Ovary (tissue), 10 donors: ENCODE measurements at places on chromosomes 4 and X.

DNA sequence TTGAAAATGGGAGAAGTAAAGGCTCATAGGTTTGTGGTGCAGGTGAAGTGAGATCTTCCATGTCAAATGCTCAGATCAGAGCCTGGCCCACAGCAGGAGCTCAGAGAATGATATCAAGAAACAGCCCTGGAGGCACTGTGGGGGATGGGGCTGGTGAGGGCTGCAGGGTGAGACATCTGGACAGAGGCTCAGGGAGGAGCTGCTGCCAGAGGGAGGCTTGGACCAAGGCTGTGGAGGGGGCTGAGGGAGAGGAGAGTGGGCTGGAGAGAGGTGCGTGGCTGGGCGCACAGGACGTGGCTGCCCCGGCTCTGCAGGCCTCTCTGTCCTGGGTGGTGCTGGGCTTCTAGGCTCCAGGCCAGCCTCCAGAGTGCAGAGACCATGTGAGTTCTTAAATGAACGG lies 5.6 kb downstream of the SORCS2 start:
- no peak for DNase-seq

DNA sequence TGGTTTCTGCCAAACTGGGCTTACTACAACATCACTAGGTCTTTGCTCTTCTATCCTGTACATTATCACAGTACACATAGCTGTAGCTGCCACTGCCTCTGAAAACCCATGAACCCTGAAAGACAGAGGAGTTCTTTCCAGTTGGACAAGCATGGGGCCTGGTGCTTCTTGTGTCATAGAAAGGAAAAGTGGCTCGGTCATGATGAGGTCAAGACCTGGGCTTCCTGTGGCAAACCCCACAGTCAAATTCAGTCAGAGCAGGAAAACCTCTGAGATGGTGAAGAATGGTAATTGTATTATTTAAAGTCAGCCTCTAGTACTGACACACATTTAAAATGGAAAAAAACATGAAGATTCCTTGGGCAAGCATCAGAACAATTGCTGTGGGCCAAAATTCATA lies 133.3 kb upstream of the PRPS2 start:
- DNase-seq: no peak

DNA sequence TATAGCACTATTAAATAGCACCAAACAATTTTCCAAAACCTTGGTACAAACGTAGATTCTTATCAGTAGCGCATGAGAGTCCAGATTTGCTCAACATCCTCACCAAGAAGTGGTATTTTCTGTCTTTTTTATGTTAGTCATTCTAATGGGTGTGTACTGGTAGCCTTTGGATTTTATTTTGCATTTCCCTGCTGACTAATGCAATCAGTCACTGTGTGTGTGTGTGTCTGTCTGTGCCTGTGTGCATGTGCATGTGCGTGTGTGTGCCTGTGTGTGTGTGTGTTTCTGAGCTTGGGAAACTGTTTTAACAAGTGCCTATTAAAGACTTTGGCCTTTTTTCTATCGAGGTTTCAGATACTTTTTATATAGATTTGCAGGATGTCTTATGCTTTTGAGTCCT lies 82.2 kb upstream of the MAGEA10 start:
- DNase-seq: no peak

GRCh38 chrX:123731987-123732669 lies 724 bp downstream of the THOC2 start:
- peak; percentile 21 for DNase-seq

- no peak for DNase-seq
Measured at GRCh38 chr4:8386731-8387130, 53.8 kb downstream of the ACOX3 start.

DNA sequence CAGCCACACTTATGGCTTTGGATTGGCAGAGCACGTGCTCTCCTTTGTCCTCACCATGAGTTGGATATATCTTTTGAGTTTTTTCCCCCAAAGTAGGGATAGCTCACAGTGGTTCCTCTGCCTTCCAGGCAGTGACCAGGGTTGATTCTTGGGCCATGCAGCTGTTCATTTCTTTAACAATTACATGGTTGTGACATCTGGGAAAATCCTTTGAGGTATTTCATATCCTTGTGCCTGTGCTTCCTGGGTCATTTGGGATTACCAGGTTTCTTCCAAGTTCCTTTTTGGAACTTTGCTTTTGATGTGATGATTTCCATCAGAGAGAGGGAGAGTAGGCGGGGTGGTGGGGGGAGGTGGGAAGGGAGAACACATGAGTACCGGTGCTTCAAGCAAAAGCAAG lies 15.6 kb downstream of the BCORL1 start:
- DNase-seq: no peak

GRCh38 chr4:68617003-68617698 lies 41.0 kb upstream of the UGT2B17 start:
- no peak for DNase-seq

GRCh38 chrX:120365968-120366367 lies 4.1 kb downstream of the ATP1B4 start:
- no peak for DNase-seq

GRCh38 chr4:113232194-113232593 lies 182.7 kb downstream of the ANK2 start:
- no peak for DNase-seq

GRCh38 chr4:23922541-23923111 lies 32.8 kb upstream of the PPARGC1A start:
- no peak for DNase-seq

DNA sequence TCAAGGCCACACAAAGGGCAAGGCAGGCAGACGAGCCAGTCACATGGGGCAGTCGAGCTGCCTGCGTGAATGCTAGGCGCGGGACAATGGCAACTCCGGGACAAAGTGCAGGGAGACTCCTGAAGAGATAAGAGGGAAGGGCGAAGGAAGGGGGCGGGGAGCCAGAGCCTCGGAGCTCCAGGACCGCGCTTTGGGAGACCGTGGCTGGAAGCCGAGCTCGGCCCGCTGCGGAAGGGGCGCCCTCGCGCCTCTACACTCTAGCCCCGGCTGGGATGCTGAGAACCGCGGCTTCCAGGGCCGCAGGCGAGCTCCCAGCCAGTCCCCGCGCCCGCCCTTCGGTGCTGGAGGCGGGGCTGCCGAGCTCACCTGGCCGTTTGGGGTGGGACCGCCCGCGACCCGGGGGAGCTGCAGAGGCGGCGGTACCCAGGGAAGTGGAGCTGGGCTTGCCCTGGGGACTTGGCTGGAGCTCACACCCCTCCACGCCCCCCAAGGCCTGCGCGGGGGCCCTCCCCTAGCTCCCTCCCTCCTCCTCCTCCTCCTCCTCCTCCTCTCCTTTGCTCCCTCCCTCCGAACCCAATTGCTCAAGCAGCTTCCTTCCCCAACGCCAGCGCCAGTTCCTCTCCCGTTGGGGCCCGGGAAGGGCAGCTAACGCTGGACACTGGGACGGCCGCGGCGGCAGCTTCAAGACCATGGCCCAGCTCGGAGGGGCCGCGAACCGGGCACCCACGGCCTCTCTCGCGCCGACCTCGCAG lies at the start of gene SOWAHD:
SOWAHD (plus strand) TSS at position 610 of the 752 bp plus-strand sequence; CDS start at position 690, 80 bp downstream.
- peak; percentile 37 for DNase-seq

- no peak for DNase-seq
Measured at GRCh38 chr4:140368686-140369085, 4.8 kb upstream of the SCOC start.

- no peak for DNase-seq
Measured at GRCh38 chr4:53185869-53186585, 179.8 kb downstream of the SCFD2 start.

GRCh38 chr4:182531555-182532162 lies 288.5 kb downstream of the TENM3 start:
- DNase-seq: no peak

DNA sequence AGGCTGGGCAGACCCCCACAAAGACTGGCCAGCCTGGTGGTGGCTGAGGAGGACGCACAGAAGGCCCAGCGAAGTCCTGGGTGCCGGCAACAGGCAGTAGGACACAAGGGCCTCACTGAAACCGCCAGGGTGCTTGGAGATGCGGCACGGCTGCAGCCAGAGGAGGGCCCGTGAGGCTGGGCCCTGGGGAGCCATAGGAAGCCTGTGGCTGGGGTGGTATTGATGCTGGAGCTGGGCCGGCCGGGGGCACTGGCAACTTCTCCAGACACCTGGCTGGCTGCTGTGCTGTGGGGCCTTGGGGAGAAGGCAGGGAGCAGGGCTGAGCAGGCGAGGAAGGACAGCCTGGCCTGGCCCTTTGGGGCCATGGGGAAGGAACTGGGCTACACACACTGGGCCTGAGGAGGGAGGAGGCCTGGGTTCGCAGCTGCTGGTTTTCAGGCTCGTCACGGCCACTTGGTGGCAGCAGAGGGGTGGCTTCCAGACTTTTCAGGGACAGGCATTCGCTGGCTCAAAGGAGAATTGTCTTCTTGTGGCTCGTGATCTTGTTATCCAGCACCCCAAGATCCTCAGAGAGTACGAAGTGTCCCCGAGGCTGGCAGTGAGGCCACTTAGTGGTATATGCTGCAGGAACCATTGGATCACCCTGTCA lies 37.2 kb downstream of the ATP2B3 start:
- DNase-seq: peak; percentile 58

- no peak for DNase-seq
Measured at GRCh38 chrX:136589966-136590365, 58.0 kb downstream of the VGLL1 start.

GRCh38 chrX:103565197-103565596 lies 20.1 kb upstream of the TCEAL4 start:
- no peak for DNase-seq

DNA sequence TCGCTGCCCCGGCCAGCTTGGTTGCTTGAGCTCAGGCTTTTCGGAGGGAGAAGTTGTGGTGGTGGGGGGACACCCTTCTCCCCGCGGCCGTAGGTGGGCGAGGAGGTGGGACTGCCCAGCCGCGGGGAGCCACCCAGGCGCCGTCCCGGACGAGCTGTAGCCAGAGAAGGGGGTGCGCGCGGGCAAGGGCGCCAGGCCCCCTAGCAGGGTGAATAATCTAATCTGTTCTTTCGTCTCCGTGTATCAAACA lies 3.1 kb downstream of the MID1IP1 start:
- DNase-seq: no peak

DNA sequence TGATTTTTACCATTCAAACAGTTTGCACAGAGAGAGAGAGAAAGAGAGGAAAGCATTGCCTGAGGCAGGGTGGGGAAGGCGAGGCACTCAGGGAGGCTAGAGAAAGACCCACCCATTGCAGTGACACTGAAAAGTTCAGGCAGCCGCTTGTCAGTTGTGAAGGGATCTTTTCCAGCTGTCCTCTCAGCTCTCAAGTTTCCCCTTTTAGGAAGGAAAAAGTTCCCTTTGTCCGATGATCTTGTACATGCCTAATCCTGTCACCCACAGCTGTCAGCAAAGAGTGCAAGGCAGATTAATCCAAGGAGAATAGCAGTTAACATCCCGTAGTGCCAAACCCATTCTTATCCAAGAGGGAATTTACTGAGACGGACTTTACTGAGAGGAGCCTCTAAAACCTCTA lies 255.0 kb downstream of the MAGEB5 start:
- no peak for DNase-seq
